ENCODE measurements at places on chromosomes 12 and 14.

DNA sequence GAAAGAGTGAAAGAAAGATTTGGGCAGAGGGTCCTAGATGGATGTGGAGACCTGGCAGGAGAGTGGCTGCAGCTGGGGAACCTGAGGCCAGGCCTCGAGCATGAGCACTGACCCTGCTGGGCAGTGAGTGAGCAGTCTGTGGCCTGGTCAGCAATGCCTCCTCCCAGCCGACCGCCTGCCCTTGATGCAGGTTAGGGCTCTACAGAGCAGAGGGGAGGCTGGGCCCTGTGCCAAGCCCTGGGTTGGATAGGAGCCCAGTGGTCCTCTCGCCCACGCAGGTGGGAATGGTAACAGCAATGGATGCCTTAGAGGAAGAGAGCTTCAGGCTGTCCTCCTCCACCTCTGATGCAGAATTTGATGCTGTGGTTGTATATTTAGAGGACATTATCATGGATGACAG lies 59.8 kb downstream of the RAB35 start:
- peaks cover 19% of the 10 kb centered on the region for H3K4me1 ChIP-seq
- no peak overlapping the region for H3K27ac ChIP-seq
- no peak for DNase-seq

GRCh38 chr14:52365071-52365470 lies 51.0 kb downstream of the PTGER2 start:
- H3K27ac ChIP-seq: no peak overlapping the region
- no peak overlapping the region for H3K4me3 ChIP-seq
- H3K4me1 ChIP-seq: peaks cover 9% of the 10 kb centered on the region
- DNase-seq: no peak
- no peaks in the 10 kb centered on the region for H3K27me3 ChIP-seq

DNA sequence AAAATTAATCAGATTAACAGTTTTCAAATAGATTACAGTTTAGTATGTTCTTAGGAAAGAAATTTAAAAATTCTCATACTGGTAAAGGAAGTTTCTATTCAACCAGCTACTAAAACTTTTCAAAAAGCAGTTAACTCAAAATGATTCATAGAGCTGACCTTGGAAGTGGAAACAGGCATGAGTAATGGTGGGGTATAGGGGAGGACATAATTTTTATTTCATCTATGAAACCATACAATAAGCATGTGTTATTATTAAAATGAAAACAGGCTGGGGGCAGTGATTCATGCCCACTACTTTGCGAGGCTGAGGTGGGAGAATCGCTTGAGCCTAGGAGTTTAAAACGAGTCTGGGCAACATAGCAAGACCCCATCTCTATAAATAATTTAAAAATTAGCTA lies 73.0 kb downstream of the DNAI7 start:
- no peak overlapping the region for H3K27ac ChIP-seq
- H3K4me1 ChIP-seq: peaks cover 3% of the 10 kb centered on the region
- H3K27me3 ChIP-seq: peaks cover 14% of the 10 kb centered on the region
- no peaks in the 10 kb centered on the region for H3K36me3 ChIP-seq
- H3K4me3 ChIP-seq: no peak overlapping the region

- peak; percentile 38 for DNase-seq
- no peaks in the 10 kb centered on the region for H3K4me1 ChIP-seq
- no peak overlapping the region for H3K27ac ChIP-seq
- peaks cover 6% of the 10 kb centered on the region for H3K27me3 ChIP-seq
Measured at GRCh38 chr14:93892923-93893558, 34.1 kb upstream of the FAM181A start.

GRCh38 chr12:51428256-51428655 lies 3.6 kb downstream of the SLC4A8 start:
- H3K4me3 ChIP-seq: no peak overlapping the region
- H3K36me3 ChIP-seq: no peaks in the 10 kb centered on the region
- H3K27me3 ChIP-seq: peaks cover 16% of the 10 kb centered on the region
- peaks cover 15% of the 10 kb centered on the region for H3K4me1 ChIP-seq
- DNase-seq: no peak
- no peak overlapping the region for H3K27ac ChIP-seq

- H3K36me3 ChIP-seq: peaks cover 28% of the 10 kb centered on the region
- peak overlapping the region; percentile 81 for H3K4me3 ChIP-seq
- H3K27me3 ChIP-seq: peaks cover 25% of the 10 kb centered on the region
- H3K4me1 ChIP-seq: peaks cover 20% of the 10 kb centered on the region
- DNase-seq: no peak
- peak overlapping the region; percentile 96 for H3K27ac ChIP-seq
Measured at GRCh38 chr12:48197549-48197970, 5.5 kb downstream of the OR10AD1 start.

GRCh38 chr14:73244541-73245290 lies 7.4 kb downstream of the PAPLN start:
- H3K27ac ChIP-seq: no peak overlapping the region
- DNase-seq: no peak
- peaks cover 54% of the 10 kb centered on the region for H3K27me3 ChIP-seq
- H3K4me1 ChIP-seq: peaks cover 35% of the 10 kb centered on the region
- no peaks in the 10 kb centered on the region for H3K36me3 ChIP-seq

DNA sequence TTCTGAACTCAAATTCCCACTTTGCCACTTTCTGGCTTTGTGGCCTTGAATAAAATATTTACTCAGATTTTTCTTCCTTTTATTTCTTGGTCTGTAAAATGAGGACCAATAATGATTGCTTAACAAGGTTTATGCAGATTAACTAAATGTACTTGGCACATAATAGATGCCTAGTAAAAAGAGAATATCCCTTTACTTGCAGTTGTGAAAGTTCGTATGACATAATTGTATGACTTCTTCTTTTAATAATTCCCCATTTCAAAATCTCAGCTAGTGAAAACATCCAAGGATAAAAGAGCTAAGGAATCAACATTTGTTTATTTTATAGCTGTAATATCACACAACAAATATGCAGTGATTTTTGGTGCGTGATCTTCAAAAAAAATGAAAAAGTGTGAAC lies 215.6 kb upstream of the ATP2B1 start:
- H3K4me1 ChIP-seq: peaks cover 6% of the 10 kb centered on the region
- no peak for DNase-seq
- H3K36me3 ChIP-seq: no peaks in the 10 kb centered on the region
- H3K27ac ChIP-seq: no peak overlapping the region
- H3K27me3 ChIP-seq: peaks cover 6% of the 10 kb centered on the region
- H3K4me3 ChIP-seq: no peak overlapping the region

DNA sequence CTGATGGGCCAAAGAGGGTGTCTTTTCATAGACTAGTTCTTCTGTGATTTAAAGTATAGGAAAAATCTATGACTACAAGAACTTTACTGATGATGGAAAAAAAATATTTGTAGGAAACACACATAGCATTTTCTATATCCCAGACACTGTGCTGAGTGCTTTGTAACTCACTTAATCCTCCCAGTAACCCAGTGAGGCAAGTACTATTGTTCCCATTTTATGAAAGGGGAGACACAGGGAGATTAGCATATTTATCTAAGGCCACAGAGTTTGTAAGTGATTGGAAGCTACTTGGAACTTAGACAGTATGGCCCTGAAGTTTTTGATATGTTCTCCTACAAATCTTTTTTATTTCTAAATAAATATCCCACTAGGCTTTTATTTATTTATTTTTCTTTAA lies 19.9 kb downstream of the PRPF39 start:
- H3K27ac ChIP-seq: no peak overlapping the region
- H3K4me1 ChIP-seq: peaks cover 3% of the 10 kb centered on the region
- H3K36me3 ChIP-seq: peaks cover 82% of the 10 kb centered on the region

GRCh38 chr12:118553856-118554504 lies 177.6 kb downstream of the SUDS3 start:
- H3K27ac ChIP-seq: no peak overlapping the region
- no peaks in the 10 kb centered on the region for H3K4me1 ChIP-seq
- H3K36me3 ChIP-seq: no peaks in the 10 kb centered on the region
- H3K4me3 ChIP-seq: no peak overlapping the region
- DNase-seq: no peak

DNA sequence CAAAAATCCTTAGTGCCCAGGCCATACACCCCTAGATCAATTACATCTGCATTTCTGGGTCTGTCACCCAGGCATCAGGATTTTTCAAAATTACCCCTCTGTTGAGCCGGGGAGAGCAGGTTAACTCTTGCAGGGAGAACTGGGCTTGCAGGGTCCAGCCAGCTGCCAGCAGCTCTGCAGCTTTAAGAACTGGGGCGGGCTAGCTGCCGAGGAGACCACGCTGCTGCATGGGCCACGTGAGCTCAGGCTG lies at the start of gene DGLUCY:
DGLUCY (plus strand) TSS at position 245 of the 250 bp plus-strand sequence. CDS start 46,222 bp downstream, outside the sequence.
- H3K4me3 ChIP-seq: peak within 1 kb of the TSS; percentile 95
- H3K27me3 ChIP-seq: no peaks in the 10 kb centered on the region
- H3K36me3 ChIP-seq: peaks cover 32% of the 10 kb centered on the region
- peak within 1 kb of the TSS; percentile 92 for H3K27ac ChIP-seq
- H3K4me1 ChIP-seq: peaks cover 60% of the 10 kb centered on the region

DNA sequence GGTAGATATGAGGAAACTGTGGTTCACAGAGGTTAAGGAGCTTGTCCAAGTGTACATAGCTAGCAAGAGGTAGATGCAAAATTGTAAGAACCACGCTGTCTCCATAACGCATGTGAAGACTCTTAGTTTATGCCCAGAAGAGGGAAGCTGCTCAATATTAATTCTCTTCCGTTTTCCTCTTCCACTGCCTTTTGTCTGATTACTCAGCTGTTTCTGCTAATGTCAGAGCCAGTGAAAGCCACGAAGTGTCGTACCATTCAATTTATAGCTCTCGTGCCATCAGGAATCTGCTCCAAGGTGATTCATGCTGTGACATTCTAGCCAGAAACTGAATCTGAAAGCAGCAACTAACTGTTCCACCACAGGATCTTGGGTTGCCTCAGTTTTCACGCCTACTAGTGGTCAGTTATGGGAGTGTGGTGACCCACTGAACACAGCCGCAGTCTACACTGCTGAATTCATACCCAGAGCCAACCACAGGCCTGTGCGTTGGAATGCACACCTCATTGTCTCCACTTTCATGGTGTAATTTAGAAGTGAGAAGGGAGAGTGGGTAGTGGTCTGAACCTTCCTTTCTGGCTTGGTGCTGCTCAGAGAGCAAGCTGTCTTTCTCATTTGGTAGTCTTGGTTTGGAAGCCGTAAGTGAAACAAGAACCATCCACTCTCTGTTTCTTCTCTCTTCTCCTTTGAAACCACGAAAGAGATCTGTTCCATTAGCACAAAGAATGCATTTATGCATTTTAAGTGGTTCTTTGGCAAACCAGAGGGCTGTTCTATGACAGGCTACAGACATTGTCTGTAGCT lies 74.2 kb upstream of the NAP1L1 start:
- H3K4me1 ChIP-seq: peaks cover 30% of the 10 kb centered on the region
- H3K27ac ChIP-seq: peak overlapping the region; percentile 46
- DNase-seq: peak; percentile 73
- no peaks in the 10 kb centered on the region for H3K36me3 ChIP-seq

DNA sequence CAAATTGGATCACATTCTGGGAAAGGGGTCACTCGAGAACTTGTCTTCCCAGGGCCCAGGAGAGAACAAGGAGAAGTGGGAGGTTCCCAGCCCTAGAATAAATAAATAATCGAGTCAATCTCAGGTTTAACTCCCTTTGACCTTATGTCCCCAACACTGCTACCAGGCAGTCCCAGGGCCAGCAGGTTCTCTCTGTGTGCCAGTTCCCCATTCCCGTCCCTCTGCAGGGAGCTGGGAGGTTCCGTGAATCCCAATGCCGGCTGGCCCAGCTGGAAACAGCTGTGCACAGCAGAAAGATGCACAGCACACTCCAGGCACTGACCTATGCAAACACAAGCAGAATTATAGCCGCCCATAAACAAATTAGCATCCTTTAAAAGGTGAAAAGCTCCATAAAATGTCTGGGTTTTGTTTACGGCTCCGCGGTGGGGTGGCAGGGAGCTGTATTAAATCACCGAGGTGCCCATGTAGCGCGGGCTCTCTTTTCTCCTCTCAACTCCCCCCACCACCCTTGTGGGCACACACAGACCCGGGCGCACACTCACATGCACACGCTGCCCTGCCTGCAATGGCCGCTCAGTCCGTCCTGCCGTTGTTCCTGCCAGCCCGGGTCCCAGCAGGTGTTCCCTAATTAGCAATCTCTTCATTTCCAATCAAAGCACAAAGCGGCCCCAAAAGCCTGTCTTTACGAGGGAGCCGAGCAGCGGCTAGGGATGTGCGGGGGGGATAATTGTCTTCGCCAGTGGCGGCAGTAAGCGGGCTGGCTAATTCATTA lies 46.6 kb upstream of the ESRRB start:
- H3K27ac ChIP-seq: no peak overlapping the region
- H3K4me1 ChIP-seq: no peaks in the 10 kb centered on the region
- no peak for DNase-seq

DNA sequence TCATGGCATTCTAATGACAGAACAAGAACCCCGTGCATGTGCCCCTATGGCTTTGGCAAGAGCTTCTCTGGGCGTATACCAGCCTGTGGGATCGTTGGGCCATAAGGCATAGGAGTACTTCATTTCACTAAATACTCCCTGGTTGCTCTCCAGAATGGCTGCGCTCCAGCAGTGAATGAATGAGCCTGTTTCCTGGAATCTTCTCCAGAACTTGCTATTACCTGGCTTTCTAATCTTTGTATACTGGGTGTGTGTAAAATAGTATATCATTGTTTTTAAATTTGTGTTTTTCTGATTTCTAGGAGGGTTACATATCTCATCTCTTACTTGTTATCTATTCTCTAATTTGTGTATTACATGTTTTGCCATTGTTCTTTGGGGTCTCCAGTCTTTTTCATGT lies 28.6 kb upstream of the EMP1 start:
- no peak for DNase-seq
- no peak overlapping the region for H3K27ac ChIP-seq

- no peak overlapping the region for H3K27ac ChIP-seq
- peaks cover 38% of the 10 kb centered on the region for H3K27me3 ChIP-seq
- no peak overlapping the region for H3K4me3 ChIP-seq
- no peaks in the 10 kb centered on the region for H3K4me1 ChIP-seq
- no peak for DNase-seq
Measured at GRCh38 chr12:51600721-51601120, 9.7 kb downstream of the SCN8A start.

DNA sequence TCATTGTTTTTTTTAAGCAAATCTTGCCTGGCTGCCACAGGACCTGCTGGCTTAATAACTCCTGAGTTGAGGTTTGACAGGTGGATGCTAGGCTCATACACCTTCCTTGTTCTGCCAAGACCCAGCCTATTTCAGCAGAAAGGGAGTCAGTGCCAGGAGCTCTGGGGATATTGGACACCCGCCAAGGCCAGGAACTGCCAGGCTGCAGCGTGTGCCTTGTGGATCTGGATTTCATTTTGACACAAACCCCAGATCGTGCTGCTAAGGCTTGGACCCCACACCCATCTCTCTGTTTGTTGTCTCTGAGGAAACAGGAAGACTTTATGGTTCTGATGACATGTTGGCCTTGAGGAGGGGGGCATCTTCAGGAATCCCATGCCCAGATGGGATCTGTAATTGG lies 44.4 kb upstream of the PRIMA1 start:
- no peak overlapping the region for H3K4me3 ChIP-seq
- peaks cover 5% of the 10 kb centered on the region for H3K27me3 ChIP-seq

DNA sequence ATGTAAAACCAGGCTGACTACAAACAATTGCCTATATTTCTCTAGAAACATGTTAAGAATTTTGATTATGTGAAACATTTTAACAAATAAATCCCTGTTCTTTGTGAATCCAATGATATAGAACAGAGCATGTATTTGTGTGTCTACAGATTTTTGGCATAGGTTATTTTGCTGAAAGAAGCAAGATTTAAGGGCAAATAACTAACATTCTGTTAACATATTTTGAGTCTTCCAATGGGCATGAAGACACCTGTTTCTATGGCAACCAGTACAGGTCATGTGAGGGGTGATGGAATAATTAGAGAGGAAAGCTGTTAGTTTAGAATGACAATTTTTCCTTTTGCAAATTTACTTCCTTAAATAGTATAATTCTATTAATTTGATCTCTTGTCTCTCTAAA lies 8.8 kb downstream of the ART4 start:
- no peaks in the 10 kb centered on the region for H3K36me3 ChIP-seq
- H3K27me3 ChIP-seq: peaks cover 27% of the 10 kb centered on the region
- no peak overlapping the region for H3K27ac ChIP-seq
- DNase-seq: no peak
- no peak overlapping the region for H3K4me3 ChIP-seq
